Mesendoderm (in vitro differentiated cells): ENCODE measurements at places on chromosomes 5 and 9.

DNA sequence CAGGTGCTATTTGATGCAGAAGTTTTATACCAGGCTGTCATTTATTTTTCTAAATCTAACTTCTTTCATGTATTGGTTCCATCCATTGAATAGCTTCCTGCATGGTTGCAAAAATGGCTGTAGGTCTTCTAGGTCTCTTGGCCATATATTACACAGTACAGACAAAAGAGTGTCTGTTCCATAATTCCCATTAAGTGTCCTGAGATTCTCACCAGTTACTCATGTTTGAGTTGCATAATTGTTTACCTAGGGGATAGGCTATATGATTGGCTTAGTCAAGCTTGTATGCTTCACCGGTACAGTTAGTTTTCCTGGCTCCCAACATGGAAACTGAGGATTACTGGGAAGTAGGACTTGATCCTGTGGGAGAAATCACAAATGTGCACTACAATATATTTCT, 399.4 kb upstream of the NUDT12 start:
- no peaks in the 10 kb centered on the region for H3K4me1 ChIP-seq
- H3K27me3 ChIP-seq = no peaks in the 10 kb centered on the region
- H3K4me3 ChIP-seq = no peak overlapping the region

GRCh38 chr9:75164573-75164972, 76.3 kb downstream of the OSTF1 start:
- DNase-seq = no peak
- H3K4me3 ChIP-seq = no peak overlapping the region
- H3K36me3 ChIP-seq = no peaks in the 10 kb centered on the region
- no peaks in the 10 kb centered on the region for H3K27me3 ChIP-seq

DNA sequence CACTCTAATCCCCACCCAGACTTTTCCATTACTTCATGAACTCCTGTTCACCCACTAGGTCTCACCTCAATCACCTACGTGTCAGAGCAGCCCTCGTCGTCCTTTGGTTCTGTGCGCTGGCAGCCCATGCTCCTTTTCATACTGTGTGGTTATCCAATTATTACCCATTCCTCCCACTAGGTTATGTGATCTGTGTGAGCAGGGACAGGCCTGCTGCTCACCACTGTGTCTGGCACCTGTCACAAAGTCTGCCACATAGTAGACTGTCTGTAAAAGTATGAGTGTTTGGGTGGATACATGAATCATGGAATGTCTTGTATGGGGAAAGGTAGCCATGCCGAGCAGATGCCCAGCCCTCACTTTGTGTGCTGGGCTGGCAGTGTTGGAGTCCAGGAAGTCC, 12.1 kb upstream of the SMAD5 start:
- no peak for DNase-seq
- H3K27me3 ChIP-seq = peaks cover 2% of the 10 kb centered on the region
- peaks cover 7% of the 10 kb centered on the region for H3K4me1 ChIP-seq
- H3K4me3 ChIP-seq = no peak overlapping the region
- no peak overlapping the region for H3K27ac ChIP-seq

GRCh38 chr9:546235-546634, 295.3 kb upstream of the DMRT1 start:
- no peaks in the 10 kb centered on the region for H3K27me3 ChIP-seq
- H3K4me1 ChIP-seq = peaks cover 27% of the 10 kb centered on the region
- peak overlapping the region; percentile 13 for H3K27ac ChIP-seq
- H3K4me3 ChIP-seq = no peak overlapping the region
- no peaks in the 10 kb centered on the region for H3K36me3 ChIP-seq

DNA sequence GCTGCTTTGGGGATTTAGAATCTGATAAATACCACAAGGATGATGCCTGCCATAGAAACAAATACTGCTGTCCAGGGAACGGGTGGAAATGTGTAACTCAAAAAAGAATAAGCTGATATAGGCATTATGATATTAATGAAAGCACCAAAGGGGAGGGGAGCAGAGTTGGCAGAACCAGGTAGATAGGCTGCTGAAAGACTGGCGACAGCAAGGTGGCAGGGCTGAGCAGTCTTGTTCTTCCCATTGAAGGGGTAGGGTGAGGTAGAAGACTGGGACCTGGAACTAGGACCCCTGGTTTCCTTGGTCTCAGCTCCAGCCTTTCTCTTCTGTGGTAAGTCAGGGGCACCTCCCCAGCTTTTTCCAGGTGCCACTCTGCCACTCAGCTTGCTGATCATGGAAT, 31.4 kb upstream of the TMOD1 start:
- H3K36me3 ChIP-seq = no peaks in the 10 kb centered on the region
- no peaks in the 10 kb centered on the region for H3K27me3 ChIP-seq
- no peak overlapping the region for H3K4me3 ChIP-seq
- peaks cover 2% of the 10 kb centered on the region for H3K4me1 ChIP-seq
- no peak overlapping the region for H3K27ac ChIP-seq

GRCh38 chr5:68406767-68407241, 191.2 kb downstream of the PIK3R1 start:
- H3K4me3 ChIP-seq = no peak overlapping the region
- H3K36me3 ChIP-seq = no peaks in the 10 kb centered on the region
- no peak overlapping the region for H3K27ac ChIP-seq
- no peak for DNase-seq
- no peaks in the 10 kb centered on the region for H3K27me3 ChIP-seq

- DNase-seq = no peak
- H3K27me3 ChIP-seq = no peaks in the 10 kb centered on the region
- H3K27ac ChIP-seq = no peak overlapping the region
- H3K4me3 ChIP-seq = no peak overlapping the region
These were observed 26.4 kb downstream of the ATP6V0E1 start for GRCh38 chr5:173010021-173010420.

DNA sequence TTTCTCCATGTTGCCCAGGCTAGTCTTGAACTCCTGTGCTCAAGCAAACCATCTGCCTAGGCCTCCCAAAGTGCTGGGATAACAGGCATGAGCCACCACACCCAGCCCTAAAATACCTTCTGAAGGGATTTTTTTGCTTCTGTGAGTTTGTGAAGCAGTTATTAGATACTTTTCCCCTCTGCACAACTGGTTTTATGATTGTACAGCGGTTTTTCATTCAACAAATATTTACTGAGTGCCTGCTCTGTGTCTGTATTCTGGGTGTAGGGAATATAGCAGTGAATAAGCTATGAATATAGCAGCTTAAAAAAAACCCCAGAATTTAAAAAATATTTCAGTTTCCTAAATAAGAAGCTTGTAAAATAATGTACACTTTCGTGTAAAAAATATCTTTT, 2.3 kb downstream of the SNX24 start:
- no peak overlapping the region for H3K27ac ChIP-seq
- no peaks in the 10 kb centered on the region for H3K36me3 ChIP-seq
- H3K4me3 ChIP-seq = no peak overlapping the region
- H3K27me3 ChIP-seq = no peaks in the 10 kb centered on the region
- H3K4me1 ChIP-seq = peaks cover 7% of the 10 kb centered on the region

GRCh38 chr5:65434122-65434521, 47.6 kb downstream of the ADAMTS6 start:
- no peaks in the 10 kb centered on the region for H3K36me3 ChIP-seq
- H3K27ac ChIP-seq = no peak overlapping the region
- DNase-seq = no peak
- no peak overlapping the region for H3K4me3 ChIP-seq

- H3K27me3 ChIP-seq = no peaks in the 10 kb centered on the region
- H3K4me3 ChIP-seq = no peak overlapping the region
- no peaks in the 10 kb centered on the region for H3K4me1 ChIP-seq
- H3K27ac ChIP-seq = no peak overlapping the region
- no peak for DNase-seq
These were observed 14.7 kb upstream of the MED27 start for GRCh38 chr9:132094314-132094791.

- H3K36me3 ChIP-seq = no peaks in the 10 kb centered on the region
- peaks cover 17% of the 10 kb centered on the region for H3K4me1 ChIP-seq
- no peak for DNase-seq
- no peaks in the 10 kb centered on the region for H3K27me3 ChIP-seq
- H3K4me3 ChIP-seq = no peak overlapping the region
These were observed 163.6 kb downstream of the ZDHHC21 start for GRCh38 chr9:14529629-14530028.

DNA sequence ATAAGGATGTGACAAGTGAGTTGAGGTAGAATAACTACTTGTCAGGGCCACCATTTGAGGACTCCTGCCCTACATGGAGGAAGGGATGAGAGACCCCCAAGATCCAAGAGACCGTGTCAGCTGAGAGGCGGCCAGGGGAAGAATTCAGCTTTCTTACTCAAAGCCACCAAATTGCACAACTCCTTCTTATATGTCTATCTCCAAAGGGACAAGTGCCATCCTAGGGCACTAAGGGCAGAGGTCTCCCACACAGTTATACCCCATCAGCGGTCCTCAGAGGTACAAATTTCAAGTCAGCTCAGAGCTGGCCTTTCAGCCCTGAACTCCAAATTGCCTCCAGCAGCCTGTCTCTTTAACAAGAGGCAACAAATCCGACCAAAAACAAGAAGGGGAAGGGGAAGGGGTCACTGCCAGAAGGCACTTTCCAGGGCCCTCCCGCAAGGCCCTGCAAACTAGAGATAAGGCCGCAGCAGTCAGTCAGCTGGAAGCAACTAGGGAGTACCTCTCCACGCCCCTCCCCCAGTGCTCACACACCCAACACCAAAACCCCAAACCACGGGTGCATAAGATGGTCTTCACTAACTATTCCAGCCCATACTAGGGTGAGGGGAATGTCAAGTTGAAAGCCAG, 6.1 kb upstream of the STOML2 start:
- DNase-seq = no peak
- H3K27me3 ChIP-seq = no peaks in the 10 kb centered on the region
- H3K36me3 ChIP-seq = no peaks in the 10 kb centered on the region
- H3K27ac ChIP-seq = no peak overlapping the region
- H3K4me1 ChIP-seq = peaks cover 6% of the 10 kb centered on the region
